ENCODE measurements at places on chromosomes 7 and 10. TPM values are rescaled to one million over a fixed set of nuclear protein-coding genes. Genes with fewer than 3 reads are reported as not detected.

DNA sequence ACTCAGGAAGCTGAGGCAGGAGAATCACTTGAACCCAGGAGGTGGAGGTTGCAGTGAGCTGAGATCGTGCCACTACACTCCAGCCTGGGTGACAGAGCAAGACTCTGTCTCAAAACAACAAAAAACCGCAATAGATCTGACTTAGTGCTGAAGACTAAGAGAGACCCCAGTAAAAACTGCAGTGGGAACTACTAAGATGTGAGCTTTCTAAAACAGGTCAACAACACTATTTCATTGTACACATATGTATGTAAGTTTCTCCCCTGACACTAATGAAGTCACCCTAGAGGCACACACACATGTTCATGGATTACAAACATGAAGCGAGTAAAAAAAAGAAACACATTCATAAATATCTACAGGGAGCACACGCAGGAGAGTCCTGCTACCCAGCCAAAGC, 68.3 kb downstream of the PDE1C start:
- H3K27ac ChIP-seq: no peak overlapping the region
- no peak for DNase-seq
- no peak overlapping the region for H3K4me3 ChIP-seq
- H3K27me3 ChIP-seq: no peaks in the 10 kb centered on the region
- peaks cover 13% of the 10 kb centered on the region for H3K4me1 ChIP-seq

DNA sequence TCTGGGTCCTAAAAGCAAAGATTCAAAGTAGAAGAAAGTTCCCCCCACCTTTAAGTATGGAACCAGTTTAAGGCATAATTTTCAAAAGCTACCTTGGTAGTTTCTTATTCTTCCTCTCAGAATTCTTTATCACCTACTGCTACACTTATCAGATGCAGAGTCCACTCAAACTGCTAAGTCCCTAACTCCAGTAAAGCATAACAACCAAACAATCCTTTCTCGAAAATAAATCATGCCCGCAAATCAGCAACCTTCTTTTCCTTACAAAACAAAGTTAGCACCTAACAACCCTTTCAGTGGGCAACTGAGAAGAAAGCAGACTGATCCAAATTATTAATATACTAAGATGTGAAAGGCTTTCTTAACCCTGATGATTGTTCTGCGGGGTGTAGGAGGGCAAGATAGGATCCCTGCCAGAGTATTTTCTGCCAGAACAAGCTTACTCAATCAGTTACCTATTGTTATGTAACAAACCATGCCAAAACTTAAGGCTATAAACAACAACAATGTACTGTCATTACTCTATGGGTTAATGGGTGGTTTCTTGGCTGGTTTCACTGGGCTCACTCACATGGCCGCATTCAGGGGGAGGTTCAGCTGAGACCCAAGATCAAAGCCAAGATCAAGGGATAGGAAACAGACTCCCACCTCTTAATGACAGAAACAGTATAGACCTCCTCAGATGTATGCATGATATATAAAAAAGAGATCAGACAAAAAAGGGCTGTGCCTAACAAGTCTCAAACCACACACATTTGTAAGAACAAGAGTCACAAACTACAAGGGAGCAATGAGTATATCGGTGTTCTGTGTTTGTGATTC, 42.0 kb downstream of the CCDC6 start:
- peak overlapping the region; percentile 12 for H3K27ac ChIP-seq
- no peak for DNase-seq
- no peak overlapping the region for H3K4me3 ChIP-seq
- no peaks in the 10 kb centered on the region for H3K27me3 ChIP-seq
- peaks cover 21% of the 10 kb centered on the region for H3K4me1 ChIP-seq
- no peaks in the 10 kb centered on the region for H3K36me3 ChIP-seq

- H3K4me1 ChIP-seq: no peaks in the 10 kb centered on the region
- H3K27ac ChIP-seq: no peak overlapping the region
- H3K36me3 ChIP-seq: no peaks in the 10 kb centered on the region
- H3K27me3 ChIP-seq: no peaks in the 10 kb centered on the region
- no peak overlapping the region for H3K4me3 ChIP-seq
Measured at GRCh38 chr10:8584666-8585065, 530.2 kb downstream of the GATA3 start.

GRCh38 chr7:131688738-131689661, 132.6 kb upstream of the PODXL start:
- peaks cover 26% of the 10 kb centered on the region for H3K27me3 ChIP-seq
- H3K4me1 ChIP-seq: peaks cover 17% of the 10 kb centered on the region
- H3K36me3 ChIP-seq: no peaks in the 10 kb centered on the region
- DNase-seq: peak; percentile 72
- no peak overlapping the region for H3K27ac ChIP-seq

GRCh38 chr10:110500515-110500905, 2.8 kb downstream of the DUSP5 start:
- DNase-seq: peak; percentile 65
- H3K27me3 ChIP-seq: no peaks in the 10 kb centered on the region
- peaks cover 30% of the 10 kb centered on the region for H3K4me1 ChIP-seq
- peak overlapping the region; percentile 90 for H3K27ac ChIP-seq

DNA sequence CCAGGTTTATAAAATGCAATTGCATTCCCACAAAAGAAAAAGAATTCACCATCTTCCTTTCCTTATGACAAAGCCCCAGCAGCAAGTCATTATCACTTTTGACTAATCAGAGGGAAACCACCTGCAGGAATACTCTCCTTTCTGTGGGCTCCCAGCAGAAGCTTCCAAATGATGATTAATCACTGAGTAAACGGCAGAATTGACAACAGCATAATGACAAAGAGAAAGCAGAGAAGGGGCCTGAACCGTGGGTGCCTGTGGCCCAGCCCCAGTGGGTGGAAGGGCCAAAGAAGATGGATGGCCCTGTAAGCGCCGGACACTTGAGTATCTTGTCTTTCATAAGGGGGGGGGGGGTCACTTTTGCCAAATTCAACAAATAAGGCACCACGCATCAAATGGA, 152.4 kb upstream of the NRBF2 start:
- H3K4me1 ChIP-seq: no peaks in the 10 kb centered on the region
- H3K27me3 ChIP-seq: no peaks in the 10 kb centered on the region
- H3K4me3 ChIP-seq: no peak overlapping the region
- no peak for DNase-seq
- H3K27ac ChIP-seq: no peak overlapping the region

GPR15LG gene
- not detected for total RNA-seq

Data from heart left ventricle (tissue), 16 donors.